ENCODE measurements at places on chromosomes 5 and 9. TPM values are rescaled to one million over a fixed set of nuclear protein-coding genes. Genes with fewer than 3 reads are reported as not detected.

Gene NMUR2
- polyA plus RNA-seq, result 1.1 TPM

Gene AFAP1L1
- 70.3 TPM for polyA plus RNA-seq

Gene PCDHGB4
- polyA plus RNA-seq, result 2.3 TPM

Gene CTNND2
- polyA plus RNA-seq, result 0.71 TPM

Gene CCNI2
- 2.3 TPM for polyA plus RNA-seq

Gene PDGFRB
- polyA plus RNA-seq, result 130 TPM

Gene NUDT12
- 13.5 TPM for polyA plus RNA-seq

Gene RAB24
- polyA plus RNA-seq, result 25.5 TPM

Gene PKD2L2
- polyA plus RNA-seq, result 0.42 TPM

All from muscle of leg (tissue), 16 donors.